ENCODE measurements at places on chromosomes 16 and 17.

GRCh38 chr16:53216798-53217197 lies 162.0 kb downstream of the CHD9 start:
- DNase-seq: no peak

DNA sequence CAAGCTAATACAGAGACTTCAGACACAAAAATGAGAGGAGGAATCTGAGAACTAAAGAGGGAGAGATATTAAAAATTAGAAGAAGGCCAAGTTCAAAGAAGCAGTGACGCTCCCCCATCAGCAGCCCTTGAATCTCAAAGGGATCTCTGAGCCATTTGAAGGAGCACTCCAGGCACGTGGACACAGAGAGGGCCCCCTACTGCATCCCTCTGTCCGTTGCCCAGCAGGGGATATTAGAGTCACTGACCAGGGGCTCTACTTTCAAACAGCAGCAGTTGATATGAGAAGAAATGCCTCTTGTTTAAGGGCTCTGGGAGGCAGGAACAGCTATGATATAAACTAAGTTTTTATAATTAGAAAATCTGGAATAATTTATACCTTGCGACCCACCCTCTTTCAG lies 479.0 kb upstream of the SALL1 start:
- DNase-seq: no peak

DNA sequence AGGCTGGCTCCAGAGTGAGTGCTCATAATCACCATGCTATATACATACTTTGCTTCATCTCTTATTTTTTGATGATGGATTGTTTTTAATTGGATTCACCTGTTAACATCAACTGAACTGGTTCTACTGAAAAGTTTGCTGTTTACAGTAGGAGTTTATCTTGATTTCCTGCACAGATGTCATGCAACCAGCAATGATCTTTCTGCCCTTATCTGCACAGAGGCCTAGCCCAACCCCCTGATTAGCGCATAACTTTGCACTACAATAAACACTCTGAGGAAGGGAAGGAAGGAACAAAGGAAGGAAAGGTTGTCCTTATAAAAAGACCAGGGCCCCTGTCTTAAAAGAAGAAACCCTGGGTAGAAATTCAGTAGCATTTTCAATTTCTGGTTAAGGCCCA lies 152.9 kb downstream of the RGS9 start:
- DNase-seq: no peak

DNA sequence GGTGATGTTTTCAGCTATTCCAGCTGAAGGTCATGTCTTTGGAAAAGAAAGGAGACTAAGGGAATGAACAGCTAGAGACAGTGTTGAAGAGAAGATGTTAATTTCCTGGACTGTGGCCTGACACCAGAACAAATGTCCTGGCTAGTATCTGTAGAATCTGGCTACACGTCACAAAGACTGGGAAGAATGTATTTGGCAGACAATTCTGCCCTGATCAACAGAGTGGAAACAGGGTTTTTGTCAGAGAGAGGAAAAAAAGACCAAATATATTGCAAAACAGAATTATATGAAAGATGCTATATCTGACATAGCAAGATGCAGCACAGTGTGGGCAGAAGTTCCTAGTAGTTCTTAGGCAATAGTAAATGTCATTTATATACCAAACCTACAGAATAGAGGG lies 17.0 kb upstream of the ANKFN1 start:
- no peak for DNase-seq

- no peak for DNase-seq
These were observed 3.1 kb upstream of the TRAF4 start for GRCh38 chr17:28740406-28741357.
